ENCODE measurements at places on chromosomes 1 and 21.

DNA sequence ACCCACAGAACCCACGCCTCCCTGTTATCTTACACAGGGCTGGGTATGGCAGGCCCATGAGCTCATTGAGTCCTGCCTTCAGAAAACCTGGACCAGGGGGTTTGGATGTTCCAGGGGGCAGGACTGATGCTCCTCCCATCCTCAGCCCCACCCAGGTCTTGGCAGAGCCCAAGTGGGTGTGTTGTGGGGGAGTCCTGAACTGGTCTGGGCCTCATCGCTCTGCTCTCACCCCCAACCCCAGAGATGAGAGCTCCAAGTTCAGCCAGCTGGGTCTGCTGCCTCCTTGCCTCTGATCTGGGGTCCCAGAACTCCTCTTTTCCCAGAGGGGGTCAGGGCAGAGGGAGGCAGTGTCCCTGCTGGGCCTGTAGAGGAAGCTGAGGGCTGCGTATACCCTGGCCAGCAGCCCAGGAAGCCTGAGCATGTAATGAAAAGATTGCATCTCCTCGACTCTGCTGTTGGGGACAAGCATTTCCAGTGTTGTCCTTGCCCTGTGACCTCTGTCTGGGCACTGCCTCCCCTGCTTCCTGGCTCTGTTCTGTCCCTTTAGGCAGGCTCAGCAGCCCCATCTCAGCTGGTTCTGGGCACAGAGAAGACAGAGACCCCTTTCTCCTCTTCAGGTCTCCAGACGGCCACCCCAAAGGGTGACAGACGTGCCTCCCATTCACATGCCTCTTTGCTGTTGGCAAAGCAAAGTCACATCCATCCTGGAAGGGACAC lies 54.7 kb upstream of the EPS8L3 start:
- DNase-seq = no peak

DNA sequence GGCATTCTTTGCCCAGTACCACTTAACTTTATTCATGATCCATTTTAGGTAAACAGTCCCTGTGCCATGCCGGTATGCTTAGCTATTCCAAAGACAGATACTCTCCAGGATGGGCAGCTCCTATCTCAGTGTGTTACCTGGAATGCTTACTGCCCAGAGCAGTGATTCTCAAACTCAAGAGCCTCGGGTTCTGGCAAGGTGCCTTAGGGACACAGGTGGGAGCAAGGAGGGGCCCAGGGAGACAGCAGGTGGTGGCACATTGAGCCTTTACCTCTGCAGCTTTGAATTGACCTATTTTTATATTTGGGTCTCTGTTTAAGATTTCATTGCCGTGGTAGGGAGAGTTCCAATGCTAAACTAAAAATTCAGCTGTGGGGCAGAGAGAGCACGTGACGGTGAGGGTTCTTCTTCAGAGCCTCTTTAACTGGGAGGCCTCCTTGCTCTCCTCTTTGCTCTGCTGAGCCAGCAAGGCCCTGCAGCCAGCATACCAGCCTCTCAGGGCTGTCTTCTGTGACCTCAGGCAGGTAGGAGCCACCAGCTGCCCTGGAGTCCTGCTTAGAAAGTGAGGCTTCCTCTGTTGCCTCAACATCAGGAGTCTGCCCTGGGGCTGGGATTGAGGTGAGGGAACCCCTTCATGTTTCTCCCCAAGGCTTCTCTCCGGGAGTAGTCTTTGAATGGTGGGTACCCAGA lies 20.2 kb downstream of the PHGDH start:
- no peak for DNase-seq

DNA sequence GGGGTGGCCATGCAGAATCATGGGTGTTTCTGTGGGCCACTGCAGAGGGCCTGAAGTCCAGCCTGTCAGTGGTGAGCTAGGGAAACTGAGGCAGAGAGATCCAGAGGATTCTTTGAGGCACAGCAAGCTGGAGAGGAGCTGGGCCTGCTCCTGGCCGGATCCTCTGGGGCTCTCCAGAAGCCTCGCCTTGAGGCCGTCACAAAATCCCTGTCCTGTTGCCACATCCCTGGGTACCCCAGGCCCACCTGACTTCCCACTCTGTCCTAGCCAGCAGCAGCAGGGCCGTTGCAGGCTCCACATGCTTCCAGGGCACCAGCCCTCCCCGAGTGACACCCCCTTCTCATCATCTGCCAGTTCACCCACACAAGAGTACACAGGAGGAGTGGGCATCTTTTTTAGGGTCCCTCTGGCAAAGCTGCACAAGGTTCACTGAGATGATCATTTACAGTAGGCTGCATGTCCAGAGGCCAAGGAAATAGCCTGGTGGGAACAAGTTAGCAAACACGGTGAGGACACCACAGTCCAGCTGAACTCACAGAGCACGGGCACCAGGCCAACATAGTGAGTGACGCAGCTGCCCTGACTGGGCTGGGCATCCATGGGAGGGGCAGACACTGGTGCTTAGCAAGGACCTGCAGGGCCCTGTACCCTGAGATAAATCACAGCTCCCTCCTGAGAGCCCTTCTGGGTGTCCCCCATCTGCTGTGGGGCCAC lies 25.1 kb upstream of the TSPEAR start:
- DNase-seq = no peak

DNA sequence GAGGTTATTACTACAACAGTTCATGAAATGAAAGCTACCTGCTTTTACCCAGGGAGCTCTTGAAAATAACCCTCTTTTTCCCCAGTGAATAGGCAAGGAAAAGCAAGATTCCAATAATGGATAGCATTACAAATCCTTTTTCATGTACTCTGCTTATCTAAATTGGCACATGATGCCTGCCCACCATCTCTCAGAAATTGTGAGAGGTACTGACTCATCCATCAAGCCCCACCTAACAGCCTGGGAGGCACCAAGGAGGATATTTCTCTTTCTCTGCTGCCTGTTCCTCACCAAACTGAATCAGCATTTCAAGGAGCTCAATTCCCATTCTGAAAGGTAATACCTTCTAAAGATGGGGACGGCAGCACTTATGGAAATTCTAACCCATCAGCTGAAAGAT lies 34.4 kb downstream of the PALMD start:
- no peak for DNase-seq

- no peak for DNase-seq
These were observed 472.3 kb upstream of the B3GALT2 start for GRCh38 chr1:193658691-193659090.

GRCh38 chr1:108010581-108010980 lies 45.6 kb upstream of the VAV3 start:
- DNase-seq = no peak
